NCI-H524 treated with DMSO at 0.1 percent for 48 hours (cell line): ENCODE measurements at places on chromosomes 7 and 10.

DNA sequence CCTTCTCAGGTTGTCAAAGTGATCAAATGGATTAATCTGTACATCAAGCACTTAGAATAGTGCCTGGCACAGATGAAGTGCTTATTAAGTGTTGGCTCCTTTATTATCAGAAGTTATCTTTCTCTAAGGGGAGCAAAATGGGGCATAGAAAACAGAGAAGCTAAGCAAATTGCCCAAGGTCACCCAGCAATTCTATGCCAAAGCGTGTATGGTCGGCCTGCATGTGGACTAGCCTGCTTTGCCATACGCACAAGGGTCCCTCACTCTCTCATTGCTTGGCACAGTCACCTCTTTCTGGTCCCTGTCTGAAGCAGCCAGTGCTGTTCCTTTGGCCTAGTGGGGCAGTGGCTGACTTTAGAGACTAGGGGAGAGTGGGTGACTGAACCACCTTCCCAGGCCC is 45.3 kb downstream of the CDH23 start:
- no peak for DNase-seq

DNA sequence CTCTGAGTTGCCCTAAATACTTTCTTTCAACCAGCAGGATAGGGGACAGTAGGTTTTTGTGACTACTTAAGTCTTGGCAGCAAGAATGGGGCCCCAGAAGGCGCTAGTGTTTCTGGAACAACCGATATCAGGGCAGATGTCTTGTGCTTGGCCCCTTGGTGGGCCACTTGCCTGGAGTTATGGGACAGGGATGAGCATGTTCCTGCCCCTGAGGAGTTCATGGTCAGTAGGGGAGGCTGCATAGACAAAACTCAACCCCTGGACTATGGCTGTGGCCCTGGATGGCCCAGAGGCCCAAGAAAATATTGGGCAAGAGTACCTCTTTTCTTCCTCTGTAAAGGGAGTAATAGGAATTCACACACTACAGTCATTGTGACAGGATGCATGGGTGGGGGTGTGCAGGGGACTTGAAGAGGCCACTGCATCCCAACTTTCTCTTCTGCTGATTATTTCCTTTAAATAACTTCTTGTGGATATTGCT is 57.7 kb upstream of the IGFBP3 start:
- no peak for DNase-seq

DNA sequence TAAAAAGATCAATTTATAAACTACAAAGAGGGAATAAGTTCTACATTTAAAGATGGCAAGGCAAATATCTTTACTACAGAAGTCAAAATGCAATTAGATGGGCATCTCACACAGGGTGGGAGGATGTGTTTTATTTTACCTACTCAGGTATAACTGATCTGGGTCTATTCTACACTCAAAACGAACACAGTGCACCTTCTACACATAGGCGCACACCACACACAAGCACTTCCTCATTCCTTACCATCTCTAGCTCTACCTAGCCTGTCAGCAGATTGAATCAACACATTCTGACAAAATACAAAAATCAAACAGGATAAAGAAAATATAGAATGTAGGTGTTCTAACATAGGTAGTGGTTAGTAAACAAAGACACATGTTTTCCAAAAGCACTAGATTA is 64.8 kb downstream of the SGCE start:
- DNase-seq, result no peak

DNA sequence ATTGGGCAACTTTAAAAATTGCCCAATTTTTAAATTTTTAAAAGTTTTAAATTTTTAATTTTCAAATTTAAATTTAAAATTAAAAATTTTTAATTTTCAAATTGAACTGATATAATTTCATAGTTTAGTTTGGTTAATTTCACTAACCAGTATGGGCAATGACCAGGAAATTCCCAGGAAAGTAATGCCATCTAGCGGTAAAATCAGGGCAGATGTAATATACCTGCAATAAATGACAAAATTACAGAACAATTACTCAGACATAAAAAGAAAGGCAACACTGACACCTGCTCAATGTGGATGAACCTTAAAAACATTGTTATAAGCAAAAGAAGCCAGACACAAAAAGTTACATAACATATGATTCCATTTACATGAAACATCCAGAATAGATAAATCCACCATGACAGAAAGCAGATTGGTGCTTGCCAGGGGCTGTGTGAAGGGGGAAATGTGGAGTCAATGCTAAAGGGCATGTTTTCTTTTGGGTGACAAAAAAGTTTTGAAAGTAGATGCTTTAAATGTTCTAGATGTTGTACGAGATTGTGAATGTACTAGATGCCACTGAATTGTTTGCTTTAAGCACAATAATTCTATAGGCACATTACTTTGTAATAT is 28.6 kb upstream of the SLC16A12 start:
- no peak for DNase-seq

- DNase-seq, result no peak
Observed at GRCh38 chr10:116126239-116126638, 146.8 kb downstream of the GFRA1 start.

- DNase-seq, result no peak
Observed at GRCh38 chr10:75977139-75977538, 545.7 kb downstream of the LRMDA start.

- no peak for DNase-seq
Observed at GRCh38 chr7:92448205-92448747, 994 bp downstream of the GATAD1 start.

GRCh38 chr7:101173752-101174244 is 6.3 kb downstream of the NAT16 start:
- DNase-seq, result no peak

- DNase-seq, result no peak
Observed at GRCh38 chr7:51031791-51032515, 249.3 kb upstream of the GRB10 start.

DNA sequence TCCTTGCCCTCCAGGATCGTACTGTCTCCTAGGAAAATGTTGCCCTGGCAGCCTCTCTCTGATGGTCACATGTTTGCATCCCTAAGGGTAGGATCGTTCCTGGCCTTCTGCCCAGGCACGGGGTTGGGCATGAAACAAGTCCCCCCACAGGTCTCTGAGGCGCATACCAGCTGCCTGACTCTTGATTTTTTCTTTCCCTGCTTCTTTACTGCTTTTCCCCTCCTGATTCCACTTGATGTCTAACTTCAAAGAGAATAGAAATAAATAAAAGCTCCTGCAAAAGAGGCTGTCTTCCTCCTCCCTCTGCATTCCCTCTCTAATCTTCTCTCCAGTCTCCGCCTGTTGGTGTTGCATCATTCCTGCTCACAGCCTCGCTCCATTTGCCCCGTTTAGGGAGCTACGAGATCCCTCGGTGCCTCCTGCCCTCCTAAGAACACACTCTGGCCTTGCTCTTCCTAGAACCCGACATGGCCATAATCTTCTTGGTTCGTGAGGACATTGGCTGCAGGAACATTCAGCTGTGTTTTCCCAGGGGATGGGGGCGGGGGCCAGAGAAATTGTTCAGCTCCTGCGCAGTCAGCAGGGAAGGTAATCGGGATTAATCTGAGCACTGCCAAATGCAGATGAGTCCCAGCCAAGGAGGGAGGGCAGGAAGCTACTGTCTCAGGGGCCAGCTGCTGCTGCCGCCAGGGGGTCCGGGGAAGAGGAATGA is 26.0 kb downstream of the LEP start:
- DNase-seq, result peak; percentile 84

GRCh38 chr7:2824678-2825461 is 19.2 kb downstream of the GNA12 start:
- no peak for DNase-seq

- DNase-seq, result no peak
Observed at GRCh38 chr10:112977426-112977898, 27.4 kb downstream of the TCF7L2 start.

- DNase-seq, result no peak
Observed at GRCh38 chr7:18760046-18760445, 264.5 kb downstream of the HDAC9 start.

DNA sequence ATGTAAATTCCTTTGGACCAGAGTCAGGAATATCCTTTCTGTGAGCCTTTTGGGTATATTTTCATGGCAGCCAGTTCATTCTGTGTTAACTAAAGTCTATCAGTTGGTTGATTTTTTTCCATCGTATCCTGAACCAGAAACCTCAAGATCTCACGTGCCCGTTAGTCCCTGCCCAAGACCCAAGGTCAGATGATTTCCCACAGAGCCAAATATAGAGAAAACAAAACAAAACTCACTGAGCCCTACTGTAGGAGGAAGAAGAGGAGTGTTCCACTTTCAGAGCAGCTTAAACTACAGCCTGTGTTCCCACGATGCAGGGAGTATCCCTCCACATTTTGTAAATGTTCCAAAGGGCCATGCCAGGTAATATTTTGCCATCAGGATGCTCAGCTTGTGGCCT is 96.0 kb upstream of the ADO start:
- no peak for DNase-seq

GRCh38 chr7:117715784-117716445 is 157.3 kb downstream of the CTTNBP2 start:
- peak; percentile 20 for DNase-seq
